Activated CD4-positive, alpha-beta T cell treated with anti-CD3 and anti-CD28 coated beads, Interleukin-2, amount 10 ng/mL, durations not matched to agents 7 days and 5 days (primary cell): ENCODE measurements at places on chromosomes 3 and 15.

DNA sequence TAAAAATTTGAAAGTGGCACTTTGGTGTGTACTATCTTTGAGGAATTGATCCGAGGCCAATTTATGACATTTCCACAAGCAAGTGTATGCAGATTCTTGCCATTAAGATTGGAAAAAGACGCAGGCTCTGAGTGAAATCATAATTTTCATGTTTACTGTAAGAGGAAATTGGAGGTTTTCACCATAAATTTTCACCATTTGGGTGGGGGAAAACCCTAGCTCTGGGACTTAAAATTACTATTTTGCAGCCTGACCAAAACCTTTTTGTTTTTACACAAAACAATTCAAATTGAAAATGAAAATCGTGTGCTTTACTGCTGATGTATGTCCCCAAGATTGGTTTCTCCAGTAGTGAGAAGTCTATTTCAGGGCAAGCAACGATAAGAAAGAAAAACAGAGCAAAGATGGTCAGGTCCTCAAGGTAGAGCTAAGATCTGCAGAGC, 282.6 kb downstream of the FOXP1 start:
- peaks cover 66% of the 10 kb centered on the region for H3K4me1 ChIP-seq
- peak overlapping the region; percentile 64 for H3K27ac ChIP-seq
- H3K36me3 ChIP-seq = peaks cover 20% of the 10 kb centered on the region
- peaks cover 20% of the 10 kb centered on the region for H3K27me3 ChIP-seq

- H3K4me3 ChIP-seq = no peak overlapping the region
- no peaks in the 10 kb centered on the region for H3K36me3 ChIP-seq
- H3K27ac ChIP-seq = no peak overlapping the region
- peaks cover 9% of the 10 kb centered on the region for H3K4me1 ChIP-seq
These were observed 4.5 kb downstream of the PLXNB1 start for GRCh38 chr3:48425281-48425812.

- no peak for DNase-seq
- peaks cover 3% of the 10 kb centered on the region for H3K27me3 ChIP-seq
- no peak overlapping the region for H3K4me3 ChIP-seq
- H3K4me1 ChIP-seq = no peaks in the 10 kb centered on the region
- H3K36me3 ChIP-seq = no peaks in the 10 kb centered on the region
- no peak overlapping the region for H3K27ac ChIP-seq
These were observed 25.8 kb upstream of the KCNMB3 start for GRCh38 chr3:179276743-179277142.

DNA sequence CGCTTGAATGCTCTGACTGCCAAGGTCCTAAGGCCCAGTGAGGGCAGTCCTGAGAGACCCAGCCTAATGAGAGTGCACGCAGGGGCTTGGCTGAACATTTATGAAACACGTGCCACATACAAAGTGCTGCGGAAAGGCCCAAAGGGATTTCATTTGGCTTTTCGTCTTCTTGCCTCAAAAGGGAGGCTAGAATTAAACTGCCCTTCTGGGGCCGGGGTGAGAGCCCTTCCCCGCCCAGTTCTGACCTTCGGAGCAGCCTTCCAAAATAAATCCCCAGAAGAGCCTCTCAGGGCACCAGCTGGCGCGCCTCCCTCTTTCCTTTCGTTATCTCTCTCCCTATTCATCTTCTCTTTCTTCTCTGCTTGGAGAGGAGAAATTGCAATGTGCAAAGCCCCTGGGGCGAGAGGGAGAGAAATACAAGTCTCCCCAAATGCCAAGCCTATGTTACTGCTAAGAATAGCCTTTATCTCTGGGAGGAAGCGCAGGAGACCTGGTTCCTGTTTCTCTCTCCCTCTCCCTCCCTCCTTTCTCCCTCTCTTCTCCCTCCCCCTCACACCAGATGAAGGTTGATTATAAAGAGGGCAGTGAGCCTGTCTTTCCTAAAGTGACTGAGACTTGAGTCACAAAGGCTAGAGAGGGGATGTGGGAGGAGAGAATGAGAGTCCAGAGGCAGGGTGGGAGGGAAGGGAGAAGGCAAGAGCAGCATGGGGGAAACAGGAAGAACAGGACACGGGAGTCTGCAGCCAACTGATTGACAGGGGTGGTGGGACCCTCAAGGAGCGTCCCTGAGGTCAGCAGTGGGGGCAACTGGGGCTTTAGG, 36.7 kb upstream of the NDUFB4 start:
- H3K4me3 ChIP-seq = no peak overlapping the region
- no peaks in the 10 kb centered on the region for H3K36me3 ChIP-seq
- peaks cover 14% of the 10 kb centered on the region for H3K4me1 ChIP-seq
- H3K27me3 ChIP-seq = peaks cover 6% of the 10 kb centered on the region
- H3K27ac ChIP-seq = no peak overlapping the region

- H3K36me3 ChIP-seq = no peaks in the 10 kb centered on the region
- no peaks in the 10 kb centered on the region for H3K27me3 ChIP-seq
- peak; percentile 52 for DNase-seq
- no peaks in the 10 kb centered on the region for H3K4me1 ChIP-seq
These were observed 269.3 kb downstream of the ARPP21 start for GRCh38 chr3:35908366-35909232.
